ENCODE measurements at places on chromosomes 2 and 18.
A peak's percentile ranks its signal among the peaks of the same experiment; 100 is the strongest.

GRCh38 chr18:77495079-77495478, 245.4 kb downstream of the GALR1 start:
- DNase-seq: no peak

DNA sequence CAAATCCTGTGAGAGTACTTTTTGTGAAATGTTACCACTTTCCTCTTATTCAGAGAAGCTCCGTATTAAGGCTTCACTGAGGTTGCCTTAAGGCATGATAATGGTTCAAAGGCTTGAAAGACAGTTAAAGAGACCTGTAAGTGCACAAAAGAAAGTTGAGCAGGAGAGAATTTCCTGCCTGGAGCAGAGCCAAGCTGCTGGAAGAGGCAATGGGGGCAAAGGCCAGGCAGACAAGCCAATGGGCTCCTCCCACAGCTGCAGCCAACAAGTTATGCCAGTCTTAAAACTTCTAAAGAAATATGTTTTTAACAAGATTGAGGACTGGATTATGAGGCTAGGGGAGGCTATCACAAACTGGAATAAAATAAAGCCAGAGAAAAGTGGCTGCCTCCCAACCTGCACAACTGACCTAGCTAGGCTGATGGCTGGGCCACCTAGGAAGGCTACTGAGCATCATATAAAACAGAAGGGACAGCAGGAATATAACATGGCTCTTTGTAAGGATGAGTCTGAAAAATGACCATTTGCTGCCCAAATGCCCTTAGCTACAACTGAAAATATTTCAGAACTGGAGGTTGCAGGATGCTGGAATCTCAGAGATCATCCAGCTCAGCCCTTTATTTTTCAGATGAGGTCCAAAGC, 2.1 kb downstream of the IL1B start:
- DNase-seq: no peak

GRCh38 chr18:68417826-68418225, 297.1 kb downstream of the TMX3 start:
- no peak for DNase-seq

- DNase-seq: peak; percentile 43
Measured at GRCh38 chr2:3488855-3489763, 30.2 kb downstream of the ADI1 start.

DNA sequence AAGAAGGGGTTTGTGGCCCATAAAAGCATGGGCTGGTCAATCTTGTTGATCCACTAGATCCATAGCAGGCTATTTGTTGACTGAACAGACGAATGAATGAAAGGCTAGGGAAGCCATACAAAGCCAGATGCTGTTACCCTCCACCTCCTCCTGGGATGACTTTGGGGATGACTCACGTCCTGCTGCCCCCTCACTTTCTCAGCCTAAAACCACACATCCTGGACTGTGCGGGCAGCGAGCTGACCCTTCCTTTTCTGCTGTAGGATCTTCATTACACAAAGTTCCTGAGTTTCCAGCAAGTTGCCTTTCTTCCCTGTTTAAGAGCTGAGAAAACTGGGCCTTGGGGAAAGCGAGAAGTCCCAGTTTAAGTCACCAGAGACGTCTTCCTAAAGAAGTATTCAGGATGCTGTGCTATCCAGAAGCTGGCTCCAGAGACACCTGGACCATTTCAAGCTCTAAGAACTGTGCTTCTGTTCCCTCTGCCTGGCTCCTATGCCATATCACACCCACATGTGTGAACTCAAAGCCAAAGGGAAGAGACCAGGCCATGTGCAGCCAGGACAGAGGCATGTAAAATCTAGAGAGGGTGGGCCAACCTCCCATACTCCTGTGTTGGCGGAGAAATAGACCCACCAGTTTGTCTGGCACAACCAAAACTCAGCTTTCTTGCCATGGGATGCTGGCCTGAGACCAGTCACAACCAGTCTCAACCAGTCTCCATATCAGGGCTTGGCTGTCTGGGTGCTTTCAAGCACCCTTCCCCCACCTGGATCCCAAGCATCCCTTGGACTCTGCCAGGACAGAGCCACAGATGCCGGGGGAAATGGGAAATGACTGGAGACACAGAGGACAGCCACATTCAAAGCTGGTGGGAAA, 4.7 kb upstream of the SLC20A1 start:
- DNase-seq: peak; percentile 44

DNA sequence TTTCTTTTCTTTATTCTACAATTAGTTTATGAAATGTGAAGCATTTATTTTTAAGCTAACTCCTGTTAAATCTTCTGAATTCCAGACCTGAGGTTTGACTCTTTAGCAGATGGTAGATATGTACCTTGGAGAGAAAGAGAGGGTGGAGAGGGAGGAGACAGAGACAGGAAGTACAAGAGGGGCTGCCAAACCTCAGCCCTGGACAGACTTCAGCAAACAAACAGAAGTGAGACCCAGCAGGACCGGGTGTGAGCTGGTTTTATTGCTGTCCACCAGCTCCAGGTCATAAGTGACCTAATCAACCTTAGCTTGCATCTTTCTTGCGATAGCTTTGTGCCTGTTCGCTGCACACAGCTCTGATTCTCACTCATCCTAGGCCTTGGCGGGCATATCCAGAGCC, 168.6 kb downstream of the CNTNAP5 start:
- no peak for DNase-seq

DNA sequence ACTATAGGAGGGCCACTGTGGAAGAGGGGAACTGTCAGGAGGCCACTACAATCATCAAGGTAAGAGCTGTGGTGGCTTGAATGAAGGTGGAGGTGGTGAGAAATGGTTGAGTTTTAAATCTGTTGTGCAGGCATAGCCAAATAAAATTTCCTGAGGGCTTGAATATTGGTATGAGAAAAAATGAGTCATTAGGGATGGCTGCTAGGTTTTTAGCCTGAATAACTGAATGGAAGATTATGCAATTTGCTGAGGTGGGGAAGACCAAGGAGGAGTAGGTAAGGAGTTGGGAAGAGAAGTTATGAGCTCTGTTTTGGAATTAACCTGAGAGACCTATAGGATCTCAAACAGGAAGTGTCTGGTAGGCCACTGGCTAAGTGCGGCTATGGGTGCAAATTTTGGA, 84.0 kb downstream of the KLHL14 start:
- DNase-seq: no peak

- no peak for DNase-seq
Measured at GRCh38 chr2:52542297-52542696, 1225.3 kb upstream of the CHAC2 start.

- no peak for DNase-seq
Measured at GRCh38 chr18:48771641-48772375, 179.0 kb downstream of the SMAD7 start.

DNA sequence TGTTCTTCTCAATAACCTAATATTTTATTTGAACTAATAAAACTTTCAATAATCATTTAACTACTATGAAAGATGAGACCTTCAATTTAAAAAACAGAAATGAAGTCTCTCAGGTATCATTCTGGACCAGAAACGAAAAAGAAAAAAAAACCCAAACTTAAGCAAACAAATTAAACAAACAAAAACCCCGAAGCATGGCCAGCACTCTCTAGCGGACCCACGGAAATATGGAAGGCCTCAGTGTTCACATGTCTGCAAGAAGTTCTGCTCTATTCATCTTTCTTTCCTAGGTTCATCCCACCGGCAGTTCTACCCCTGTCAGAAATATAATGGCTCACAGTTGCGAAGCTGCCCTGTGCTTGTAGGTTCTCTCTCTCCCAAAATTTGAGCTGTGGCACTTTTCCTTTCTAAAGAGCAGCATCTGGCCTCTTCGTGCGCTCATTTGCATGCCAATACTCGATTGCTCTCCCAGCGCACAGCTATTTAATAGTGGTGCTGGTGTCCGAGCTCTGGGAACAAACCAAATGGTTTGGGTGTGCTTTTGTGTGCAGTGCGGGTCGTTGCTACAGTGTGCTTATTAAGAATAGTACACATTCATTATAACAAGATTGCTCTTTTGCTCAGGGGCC, 129.0 kb upstream of the ZEB2 start:
- no peak for DNase-seq

DNA sequence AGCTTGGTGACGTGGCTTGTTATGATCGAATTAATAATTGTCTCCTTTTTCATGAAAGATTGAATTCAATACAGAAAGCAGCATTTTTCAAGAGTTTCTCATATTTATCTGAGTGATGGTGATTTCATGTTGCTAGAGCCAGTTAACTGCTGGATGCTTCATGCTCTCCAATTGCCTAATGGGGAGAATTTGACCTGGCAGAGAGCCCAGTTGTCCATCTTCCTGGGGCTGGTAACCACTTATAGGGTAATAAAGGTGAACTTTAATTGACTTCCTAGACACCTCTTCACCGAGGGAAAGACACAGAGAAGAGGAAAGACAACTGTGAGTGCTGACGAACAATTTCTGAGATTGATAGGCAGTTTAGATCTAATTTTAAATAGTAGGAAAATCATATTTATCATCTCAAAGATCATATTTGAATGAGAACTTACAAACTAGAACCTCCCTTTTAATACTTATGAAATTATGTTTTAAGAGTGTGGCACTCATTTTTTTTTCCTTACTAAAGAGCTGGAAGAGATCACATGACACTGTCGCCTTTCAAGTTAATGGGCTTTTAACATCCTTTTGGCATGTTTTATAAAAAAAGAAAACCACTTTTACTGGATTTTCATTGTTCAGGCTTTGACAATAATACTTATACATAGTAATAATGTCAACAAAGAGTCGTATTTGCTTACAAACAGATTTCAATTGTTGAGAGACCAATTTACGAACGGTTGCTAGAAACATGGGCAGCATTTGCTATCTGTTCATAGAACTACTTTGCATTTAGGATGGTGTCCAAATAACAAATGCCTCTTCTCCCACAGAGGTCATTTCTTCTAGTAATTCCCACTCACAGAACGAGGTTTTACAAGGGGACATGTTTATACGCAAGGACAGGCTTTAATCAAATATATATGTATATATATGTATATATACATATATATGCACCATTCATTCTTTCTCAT, 153.3 kb downstream of the RAPGEF4 start:
- DNase-seq: no peak

GRCh38 chr2:31523871-31524492, 56.8 kb downstream of the SRD5A2 start:
- DNase-seq: no peak

- no peak for DNase-seq
Measured at GRCh38 chr2:207229161-207229560, 63.4 kb upstream of the KLF7 start.

DNA sequence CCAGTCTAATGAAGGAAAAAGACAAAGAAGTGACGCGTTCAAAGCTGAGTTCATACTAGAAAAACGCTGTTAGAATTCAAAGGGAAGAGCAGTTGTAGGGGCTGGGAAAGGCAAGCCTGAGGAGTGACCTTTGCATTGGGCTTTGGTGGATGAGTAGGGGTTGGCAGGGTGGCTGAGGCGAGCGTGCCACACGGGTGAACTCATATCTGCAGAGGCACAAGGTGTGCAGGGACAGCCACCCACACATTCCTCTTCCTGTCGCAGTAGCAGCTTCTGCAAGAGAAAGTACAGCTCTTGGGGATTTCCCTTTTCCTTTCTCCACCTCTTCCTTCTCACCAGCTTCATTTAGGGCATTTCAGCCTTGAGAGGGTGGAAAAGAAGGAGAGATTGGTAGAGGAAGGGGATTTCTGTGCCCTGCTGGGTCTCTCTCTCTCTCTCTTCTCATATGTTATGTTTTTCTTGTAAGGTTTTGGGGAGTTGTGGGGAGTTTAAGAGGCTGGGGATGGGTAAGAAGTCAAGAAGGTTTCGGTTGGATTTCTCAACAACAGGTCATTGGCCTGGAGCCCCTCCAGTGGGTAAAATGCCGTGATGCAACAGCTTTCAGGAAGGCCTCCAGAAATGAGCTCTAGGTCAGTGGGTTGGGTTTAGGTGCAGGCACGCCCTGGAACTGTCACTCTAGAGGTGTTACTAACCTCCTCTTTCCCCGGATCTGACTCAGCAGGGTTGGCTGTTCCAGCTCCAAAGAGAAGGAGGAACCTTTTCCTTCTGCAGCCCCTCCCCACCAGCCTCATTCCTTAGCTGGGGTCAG, 40.1 kb downstream of the ODC1 start:
- no peak for DNase-seq

- no peak for DNase-seq
Measured at GRCh38 chr2:168075446-168075845, 171.9 kb downstream of the STK39 start.

DNA sequence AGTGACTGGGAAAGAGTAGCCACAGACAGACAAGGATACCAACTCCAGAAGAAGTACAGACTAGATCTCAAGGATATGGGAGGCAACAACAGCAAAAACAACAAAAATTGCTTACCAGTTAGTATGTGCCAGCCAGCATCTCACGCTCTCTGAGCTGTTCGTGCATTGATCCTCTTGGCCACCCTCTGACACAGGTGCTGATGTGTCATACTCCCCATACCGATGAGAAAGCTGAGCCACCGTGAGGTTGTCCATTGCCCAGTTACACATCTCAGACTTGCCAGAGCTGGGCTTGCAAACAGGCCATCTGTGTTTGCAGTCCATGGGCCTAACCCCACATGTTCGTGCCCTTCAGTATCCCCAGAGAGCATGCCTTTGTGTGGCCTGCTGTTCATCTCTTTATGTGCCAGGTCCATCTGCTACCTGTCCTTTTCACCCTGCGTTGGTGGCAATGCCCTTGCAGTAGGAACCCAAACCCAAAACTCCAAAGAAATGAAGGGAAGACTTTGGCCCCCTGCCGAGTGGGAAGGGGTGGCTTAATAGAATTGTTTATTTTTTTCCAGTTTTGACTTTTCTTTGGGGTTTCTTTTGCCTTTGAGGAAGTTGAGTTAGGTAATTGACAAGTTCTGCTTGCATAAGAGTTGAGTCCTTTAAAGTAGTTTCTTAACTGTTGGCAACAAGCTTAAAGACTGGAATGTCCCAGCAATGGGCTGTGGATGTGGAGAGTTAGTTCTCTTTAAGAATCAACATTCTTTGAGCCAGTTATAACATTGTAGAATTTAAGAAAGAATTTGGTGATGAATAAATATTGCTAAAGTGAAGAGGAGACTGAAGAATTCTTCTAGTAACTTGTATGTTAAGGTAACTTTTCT, 46.7 kb downstream of the LYPD6B start:
- DNase-seq: no peak

DNA sequence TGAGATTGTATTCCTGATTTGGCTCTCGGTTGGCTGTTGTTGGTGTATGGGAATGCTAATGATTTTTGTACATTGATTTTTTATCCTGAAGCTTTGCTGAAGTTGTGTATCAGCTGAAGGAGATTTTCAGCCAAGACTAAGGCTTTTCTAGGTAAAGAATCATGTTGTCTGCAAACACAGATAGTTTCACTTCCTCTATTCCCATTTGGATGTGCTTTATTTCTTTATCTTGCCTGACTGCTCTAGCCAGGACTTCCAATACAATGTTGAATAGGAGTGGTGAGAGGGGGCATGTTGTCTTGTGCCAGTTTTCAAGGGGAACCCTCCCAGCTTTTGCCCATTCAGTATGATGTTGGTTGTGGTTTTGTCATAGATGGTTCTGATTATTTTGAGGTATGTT, 90.4 kb downstream of the CYP26B1 start:
- no peak for DNase-seq

DNA sequence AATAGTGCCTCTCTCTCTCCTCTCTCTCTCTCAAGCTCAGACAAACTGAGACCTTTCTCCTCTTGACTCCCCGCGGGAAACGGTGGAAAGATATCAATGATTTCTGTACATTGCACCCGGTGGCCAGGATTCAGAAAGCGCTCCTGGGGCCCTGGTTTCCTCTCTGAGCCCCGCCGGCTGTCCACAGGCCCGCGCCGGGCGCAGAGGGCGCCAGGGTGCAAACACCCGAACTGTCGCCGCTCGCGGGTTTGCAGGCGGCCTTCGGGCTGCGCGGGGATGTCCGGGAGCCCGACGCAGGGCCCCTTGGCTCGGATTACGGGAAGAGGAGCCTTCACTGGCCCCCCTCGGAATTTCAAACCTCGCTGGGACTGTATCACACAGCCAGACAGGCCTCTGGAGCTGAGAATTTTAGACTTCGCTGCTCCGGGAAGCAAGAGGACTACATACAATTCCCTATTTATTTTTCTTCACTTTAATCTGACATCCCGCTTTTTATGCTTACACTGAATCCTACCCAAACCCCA, 5.2 kb upstream of the EN1 start:
- DNase-seq: no peak

Data from suprapubic skin (tissue), 4 donors.